ENCODE measurements at places on chromosomes 6 and 20.

DNA sequence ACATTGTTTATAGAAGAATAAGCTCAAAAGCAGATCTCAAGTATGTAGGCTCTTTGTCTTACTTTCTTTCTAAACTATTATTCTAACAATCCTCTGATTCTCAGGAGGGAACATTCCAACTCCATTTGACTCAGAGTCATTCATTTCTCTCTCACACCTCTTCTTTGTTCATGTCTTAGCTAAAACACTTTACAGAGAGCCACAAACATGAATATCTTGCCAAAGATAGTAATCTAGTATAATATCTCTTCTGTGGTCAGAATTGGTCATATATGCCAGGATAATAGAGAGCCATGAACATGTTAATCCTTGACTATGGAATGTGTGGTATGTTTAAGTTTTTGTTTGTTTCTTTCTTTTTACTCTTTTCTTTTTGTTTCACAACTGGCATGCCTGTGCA is 456.0 kb upstream of the PTCHD4 start:
- no peak for DNase-seq

DNA sequence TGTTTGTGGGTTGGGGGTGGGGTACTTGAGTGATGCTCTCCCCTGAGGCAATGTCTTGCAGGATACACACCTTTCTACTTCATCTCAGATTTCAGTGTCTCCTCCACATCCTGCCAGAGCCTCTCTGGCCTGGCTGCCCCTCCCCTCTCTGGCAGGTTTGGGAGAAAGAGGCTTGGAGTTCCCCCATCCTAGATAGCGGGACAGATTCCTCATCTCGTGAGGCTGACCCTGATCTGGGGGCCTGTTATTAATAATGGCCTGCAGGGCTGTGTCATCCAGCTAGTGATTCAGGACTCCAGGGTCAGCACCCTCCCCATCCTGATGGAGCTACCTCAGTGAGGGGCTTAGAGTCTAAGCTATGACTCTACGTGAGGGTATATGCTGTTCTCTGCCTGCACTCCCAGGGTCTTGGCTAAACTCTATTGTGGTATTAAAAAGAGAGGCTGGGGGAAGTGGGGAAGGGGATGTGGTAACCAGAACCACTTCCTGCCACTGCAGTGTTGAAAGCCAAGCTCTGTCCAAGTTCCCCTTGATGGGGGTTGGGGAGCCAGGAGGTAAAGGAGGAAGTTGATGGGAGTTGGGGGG is 3.7 kb upstream of the MMP9 start:
- no peak for DNase-seq

- no peak for DNase-seq
Measured at GRCh38 chr6:31784098-31784925, 7.2 kb upstream of the VWA7 start.

DNA sequence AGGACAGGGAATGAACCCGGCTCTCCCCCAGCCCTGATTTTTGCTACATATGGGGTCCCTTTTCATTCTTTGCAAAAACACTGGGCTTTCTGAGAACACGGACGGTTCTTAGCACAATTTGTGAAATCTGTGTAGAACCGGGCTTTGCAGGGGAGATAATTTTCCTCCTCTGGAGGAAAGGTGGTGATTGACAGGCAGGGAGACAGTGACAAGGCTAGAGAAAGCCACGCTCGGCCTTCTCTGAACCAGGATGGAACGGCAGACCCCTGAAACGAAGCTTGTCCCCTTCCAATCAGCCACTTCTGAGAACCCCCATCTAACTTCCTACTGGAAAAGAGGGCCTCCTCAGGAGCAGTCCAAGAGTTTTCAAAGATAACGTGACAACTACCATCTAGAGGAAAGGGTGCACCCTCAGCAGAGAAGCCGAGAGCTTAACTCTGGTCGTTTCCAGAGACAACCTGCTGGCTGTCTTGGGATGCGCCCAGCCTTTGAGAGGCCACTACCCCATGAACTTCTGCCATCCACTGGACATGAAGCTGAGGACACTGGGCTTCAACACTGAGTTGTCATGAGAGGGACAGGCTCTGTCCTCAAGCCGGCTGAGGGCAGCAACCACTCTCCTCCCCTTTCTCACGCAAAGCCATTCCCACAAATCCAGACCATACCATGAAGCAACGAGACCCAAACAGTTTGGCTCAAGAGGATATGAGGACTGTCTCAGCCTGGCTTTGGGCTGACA is 28.8 kb upstream of the ZBP1 start:
- no peak for DNase-seq

DNA sequence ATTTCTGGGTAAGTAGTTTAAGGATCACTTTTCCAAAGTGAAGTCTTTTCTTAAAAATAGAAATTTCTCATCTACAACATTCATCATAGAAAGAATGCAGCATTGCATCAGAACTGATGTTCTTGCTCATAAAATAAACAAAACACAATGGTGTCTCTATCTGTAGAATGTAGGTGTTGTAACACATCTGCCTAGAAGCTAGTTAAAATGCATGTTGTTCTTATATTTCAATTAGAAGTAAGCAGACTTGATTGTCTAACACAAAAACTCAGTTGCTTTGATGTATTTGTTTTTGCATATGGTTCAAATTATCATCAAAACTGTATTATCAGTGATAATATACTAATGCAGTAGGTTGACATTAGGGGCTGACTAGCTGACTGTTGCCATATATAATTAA is 654.7 kb upstream of the FLRT3 start:
- DNase-seq: no peak

- DNase-seq: no peak
Measured at GRCh38 chr6:139857143-139857542, 482.7 kb upstream of the CITED2 start.

DNA sequence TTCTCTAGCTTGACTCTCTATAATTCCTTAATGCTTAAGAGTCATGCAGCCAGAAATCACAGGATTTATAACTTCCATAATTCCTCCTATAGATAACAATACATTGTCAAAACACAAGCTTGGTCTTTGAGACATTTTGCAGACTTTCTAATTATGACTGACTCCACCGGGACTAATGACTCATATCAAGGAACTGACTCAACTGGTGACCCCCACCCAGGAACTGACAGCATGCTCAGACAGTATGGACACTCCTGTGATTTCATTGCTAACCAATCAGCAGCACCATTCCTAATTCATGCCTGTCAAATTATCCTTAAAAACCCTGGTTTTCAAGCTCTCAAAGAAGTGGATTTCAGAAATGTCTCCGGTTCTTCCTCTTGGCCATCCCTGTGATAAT is 670.5 kb upstream of the IMPG1 start:
- DNase-seq: no peak

DNA sequence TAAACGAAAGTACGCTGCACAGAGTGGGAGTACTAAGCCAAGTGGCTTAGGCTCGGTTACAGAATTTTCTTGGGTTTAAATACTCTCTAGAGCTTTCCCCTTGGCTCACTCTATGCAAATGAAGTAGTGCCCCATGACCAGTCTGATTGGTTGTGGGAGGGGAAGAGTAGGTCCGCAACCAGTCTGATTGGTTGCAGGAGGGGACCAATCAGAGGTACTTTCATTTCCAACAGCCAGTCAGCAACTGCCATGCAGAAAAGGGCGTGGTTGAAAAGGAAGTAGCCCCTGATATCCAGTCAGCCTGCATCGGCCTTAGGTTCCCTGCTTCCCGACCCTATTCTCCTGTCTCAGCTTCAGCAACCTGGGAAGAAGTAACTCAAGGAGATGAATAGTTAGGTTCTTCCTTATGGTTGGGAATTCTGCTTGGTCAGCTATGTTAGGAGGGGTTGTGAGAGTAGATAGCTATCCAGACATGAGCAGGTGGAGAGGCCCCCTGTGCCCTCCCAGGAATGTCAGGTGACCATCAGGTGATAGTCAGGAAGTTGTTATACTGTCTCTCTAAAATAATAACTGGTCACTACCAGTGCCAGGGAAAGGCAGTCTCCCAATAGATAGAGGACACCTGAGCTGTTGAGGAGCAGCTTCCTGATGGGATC is 57.4 kb downstream of the FARS2 start:
- DNase-seq: no peak

DNA sequence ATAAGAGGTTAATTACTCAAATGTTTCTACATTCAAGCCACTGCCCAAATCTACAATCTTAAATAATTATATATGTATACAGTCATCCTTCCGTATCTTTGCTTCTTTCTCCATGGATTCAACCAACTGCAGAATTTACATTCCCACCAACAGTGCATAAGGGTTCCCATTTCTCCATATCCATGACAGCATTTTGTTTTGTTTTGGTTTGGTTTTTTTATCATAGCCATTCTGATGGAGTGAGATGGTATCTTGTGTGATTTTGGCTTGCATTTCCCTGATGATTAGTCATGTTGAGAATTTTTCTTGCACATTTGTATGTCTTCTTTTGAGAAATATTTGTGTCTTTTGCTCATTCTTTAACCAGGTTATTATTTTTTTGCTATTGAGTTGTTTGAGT is 198.5 kb downstream of the C6orf118 start:
- DNase-seq: no peak

- no peak for DNase-seq
Measured at GRCh38 chr6:21390532-21391213, 202.9 kb upstream of the SOX4 start.

DNA sequence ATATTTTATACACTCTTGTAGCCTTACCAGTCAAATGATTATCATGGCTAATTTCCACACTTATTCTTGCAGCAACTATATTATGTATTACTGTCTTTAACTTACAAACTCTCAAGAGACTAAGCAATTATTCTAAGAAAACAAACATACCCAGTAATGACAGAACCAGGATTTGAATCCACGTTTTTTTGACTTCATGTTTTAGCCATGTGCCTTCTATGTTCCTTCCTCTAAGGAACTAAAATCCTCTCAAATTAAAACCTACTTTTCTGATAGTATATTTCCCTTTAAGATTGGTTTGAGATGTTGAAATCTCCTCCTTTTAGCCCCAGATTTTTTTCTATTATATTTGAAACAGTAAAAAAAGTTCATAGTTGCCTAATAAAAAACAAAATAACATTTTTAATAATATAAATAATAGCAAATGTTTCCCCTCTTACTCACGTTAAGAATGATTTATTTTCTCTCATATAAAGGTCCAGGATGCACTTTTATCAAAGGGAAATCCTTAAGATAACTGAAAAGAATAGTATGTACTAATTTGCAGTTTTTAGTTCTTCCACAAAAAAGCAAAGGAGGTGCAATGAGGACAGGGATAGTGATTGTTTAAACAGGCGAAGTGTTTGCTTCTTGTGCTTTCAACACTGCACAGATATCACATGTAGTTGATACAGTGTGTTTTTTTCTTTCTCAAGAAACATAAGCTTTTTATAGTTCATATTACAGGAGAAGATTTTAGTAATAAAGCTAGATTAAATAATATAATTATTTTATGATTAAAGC is 54.0 kb downstream of the VTA1 start:
- no peak for DNase-seq

- no peak for DNase-seq
Measured at GRCh38 chr6:113909224-113909856, 52.2 kb downstream of the MARCKS start.

GRCh38 chr6:84643778-84644177 is 120.6 kb downstream of the TBX18 start:
- DNase-seq: no peak

DNA sequence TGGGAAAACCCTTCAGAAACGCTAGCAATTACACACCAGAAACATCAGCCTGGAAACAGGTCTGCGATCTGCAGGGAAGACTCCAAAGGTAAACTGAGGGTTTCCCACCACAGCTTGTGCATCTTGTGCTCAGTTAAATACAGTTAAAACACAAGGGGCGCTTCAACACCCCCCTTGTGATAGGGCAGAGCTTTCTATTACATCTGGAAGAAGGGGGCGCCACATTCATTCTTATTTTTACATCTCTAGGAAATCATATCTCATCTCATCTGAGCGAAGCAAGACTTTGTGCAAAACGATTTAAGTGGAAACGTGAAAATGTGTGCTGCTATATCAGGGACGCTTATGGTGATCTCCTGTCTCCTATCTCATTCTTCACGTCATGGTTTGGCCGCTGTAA is 58.5 kb downstream of the PRND start:
- no peak for DNase-seq

- no peak for DNase-seq
Measured at GRCh38 chr20:46849751-46850150, 44.9 kb upstream of the EYA2 start.

GRCh38 chr6:38113825-38114576 is 294.5 kb downstream of the ZFAND3 start:
- no peak for DNase-seq

- DNase-seq: no peak
Measured at GRCh38 chr20:60233018-60233630, 274.9 kb downstream of the CDH26 start.

GRCh38 chr6:49579649-49580048 is 29.2 kb downstream of the C6orf141 start:
- no peak for DNase-seq

GRCh38 chr6:107354451-107354850 is 104.9 kb downstream of the PDSS2 start:
- no peak for DNase-seq

DNA sequence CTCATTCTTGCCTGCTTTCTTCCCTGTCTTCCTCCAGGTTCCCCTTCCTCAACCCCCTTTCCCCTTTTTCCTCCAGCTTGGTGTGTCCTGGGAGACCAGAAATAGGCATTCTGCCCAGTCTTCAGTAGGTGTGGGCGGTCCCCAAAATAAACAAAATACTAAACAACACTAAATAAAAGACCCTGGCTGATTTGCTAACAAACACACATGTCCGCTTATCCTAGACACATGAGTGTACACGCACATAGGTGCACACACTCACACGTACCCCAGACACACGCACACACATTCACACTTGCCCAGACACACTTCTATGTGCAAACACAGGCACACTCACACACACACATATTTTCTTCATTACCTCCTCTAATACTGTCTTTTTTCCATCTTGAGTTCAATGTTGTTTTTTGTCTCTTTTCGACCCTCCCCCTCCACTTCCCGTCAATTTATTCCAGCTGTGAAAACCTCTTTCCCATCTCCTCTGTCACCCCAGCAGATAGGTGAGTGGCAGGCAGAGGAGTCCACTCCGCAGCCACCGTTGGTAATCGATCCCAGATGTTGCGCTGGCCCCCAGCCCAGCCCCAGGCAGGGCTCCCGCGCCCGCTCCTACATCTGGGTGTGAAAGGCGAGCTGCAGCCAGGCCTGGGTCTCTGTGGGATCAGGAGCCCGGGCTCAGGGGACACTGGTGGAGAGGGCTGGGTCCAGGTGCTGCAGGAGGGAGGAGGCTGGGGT is 56.9 kb upstream of the FOXP4 start:
- no peak for DNase-seq

GRCh38 chr6:166772518-166772917 is 145.5 kb upstream of the RPS6KA2 start:
- no peak for DNase-seq

GRCh38 chr6:49118478-49118877 is 344.6 kb downstream of the MMUT start:
- DNase-seq: no peak

DNA sequence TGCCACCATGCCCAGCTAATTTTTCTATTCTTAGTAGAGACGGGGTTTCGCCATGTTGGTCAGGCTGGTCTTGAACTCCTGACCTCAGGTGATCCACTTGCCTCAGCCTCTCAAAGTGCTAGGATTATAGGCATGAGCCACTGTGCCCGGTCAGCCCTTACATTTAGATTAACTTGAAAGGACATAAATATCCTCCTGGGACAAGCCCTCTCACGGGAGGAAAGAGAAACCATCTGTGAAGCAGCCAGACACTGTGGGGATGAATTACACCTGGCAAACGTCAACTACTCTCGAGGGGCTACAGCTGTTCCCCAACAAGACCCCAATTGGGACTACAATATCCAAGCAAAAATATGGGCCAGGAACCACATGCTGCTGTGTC is 32.7 kb upstream of the SAMHD1 start:
- no peak for DNase-seq

- DNase-seq: peak; percentile 4
Measured at GRCh38 chr6:157982102-157982562, 469 bp downstream of the SYNJ2 start.

- DNase-seq: no peak
Measured at GRCh38 chr20:37335642-37336368, 10.1 kb upstream of the SRC start.
